ENCODE measurements at places on chromosomes 5 and 9. TPM values are rescaled to one million over a fixed set of nuclear protein-coding genes. Genes with fewer than 3 reads are reported as not detected.
A peak's percentile ranks its signal among the peaks of the same experiment; 100 is the strongest.

DNA sequence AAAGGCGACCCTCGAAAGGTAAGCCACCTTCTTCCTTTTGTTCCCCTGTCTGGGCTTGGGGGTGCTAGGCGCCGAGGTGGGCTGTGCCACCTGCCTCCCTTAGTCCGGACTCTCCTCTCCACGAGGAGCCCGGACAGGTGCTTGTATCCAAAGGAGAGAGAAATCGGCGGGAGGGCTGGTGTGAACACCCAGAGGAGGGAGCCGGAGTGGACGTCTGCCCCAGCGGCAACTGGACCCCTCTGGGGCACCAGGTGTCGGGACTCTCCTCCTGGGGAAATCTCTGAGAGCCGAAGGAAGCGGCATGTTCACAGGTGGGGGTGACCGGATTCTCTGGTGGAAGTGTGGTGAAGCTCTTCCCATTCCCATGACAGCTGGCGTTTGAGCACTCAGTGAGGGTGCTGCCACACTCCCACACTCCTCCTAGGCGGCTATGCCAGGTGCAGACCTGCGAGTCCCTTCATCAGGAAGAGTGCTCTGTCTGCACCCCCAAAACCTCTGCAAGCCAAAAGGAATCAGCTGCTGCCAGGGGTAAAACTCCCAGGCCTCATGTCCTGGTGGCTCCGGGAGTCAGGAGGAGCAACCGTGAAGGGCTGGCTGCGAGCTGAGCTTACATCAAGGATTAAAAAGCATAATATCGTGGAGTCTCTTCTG is 921 bp downstream of the KCNIP1 start:
- no peak overlapping the region for H3K27ac ChIP-seq
- no peak for DNase-seq
- no peaks in the 10 kb centered on the region for H3K36me3 ChIP-seq
- peaks cover 8% of the 10 kb centered on the region for H3K4me1 ChIP-seq

- H3K4me3 ChIP-seq, result no peak overlapping the region
- no peak overlapping the region for H3K27ac ChIP-seq
- no peaks in the 10 kb centered on the region for H3K27me3 ChIP-seq
- H3K4me1 ChIP-seq, result no peaks in the 10 kb centered on the region
These were observed 7.7 kb downstream of the IL4 start for GRCh38 chr5:132681476-132681831.

GRCh38 chr5:64952951-64953673 is 184.4 kb downstream of the CWC27 start:
- DNase-seq, result no peak
- H3K36me3 ChIP-seq, result no peaks in the 10 kb centered on the region
- H3K27me3 ChIP-seq, result no peaks in the 10 kb centered on the region
- no peak overlapping the region for H3K4me3 ChIP-seq
- H3K27ac ChIP-seq, result no peak overlapping the region

The EDIL3 gene
- total RNA-seq, result 20.6 TPM

The MARCHF11 gene
- total RNA-seq, result not detected

The ZBTB34 gene
- total RNA-seq, result 9.9 TPM

- no peak for DNase-seq
- no peak overlapping the region for H3K27ac ChIP-seq
- no peak overlapping the region for H3K4me3 ChIP-seq
- H3K4me1 ChIP-seq, result no peaks in the 10 kb centered on the region
- no peaks in the 10 kb centered on the region for H3K36me3 ChIP-seq
These were observed 164.2 kb downstream of the SEMA6A start for GRCh38 chr5:116410336-116410890.

- DNase-seq, result no peak
- no peaks in the 10 kb centered on the region for H3K27me3 ChIP-seq
- no peak overlapping the region for H3K4me3 ChIP-seq
- H3K4me1 ChIP-seq, result no peaks in the 10 kb centered on the region
These were observed 5.8 kb downstream of the SREK1 start for GRCh38 chr5:66149950-66150349.

The RMRP gene
- total RNA-seq, result 27,227 TPM

The PGGT1B gene
- 46.5 TPM for total RNA-seq

The ASPN gene
- total RNA-seq, result 27.5 TPM

- no peaks in the 10 kb centered on the region for H3K4me1 ChIP-seq
- DNase-seq, result no peak
- no peak overlapping the region for H3K4me3 ChIP-seq
- no peaks in the 10 kb centered on the region for H3K27me3 ChIP-seq
These were observed 13.2 kb downstream of the TRIM32 start for GRCh38 chr9:116700279-116700678.

The OR2K2 gene
- not detected for total RNA-seq

DNA sequence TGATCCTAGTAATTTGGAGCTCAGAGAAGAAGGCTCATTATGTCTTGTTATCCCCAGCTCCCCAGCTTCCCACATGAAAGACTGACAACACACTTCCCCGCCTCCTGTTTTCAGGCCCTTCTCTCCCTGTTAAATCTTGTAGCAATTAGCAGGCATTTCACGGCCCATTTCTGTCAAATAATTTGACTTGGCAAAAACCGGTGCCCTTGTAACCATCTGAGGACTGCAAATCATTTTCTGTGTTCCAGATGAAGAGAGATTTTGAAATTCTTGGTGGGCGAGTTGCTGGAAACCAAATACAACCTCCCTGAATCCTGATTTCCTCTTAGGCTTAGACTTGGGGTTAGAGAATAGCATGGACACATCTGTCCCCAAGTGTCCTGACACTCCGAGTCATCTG is 109.7 kb downstream of the MSX2 start:
- no peak overlapping the region for H3K27ac ChIP-seq
- no peaks in the 10 kb centered on the region for H3K4me1 ChIP-seq
- H3K4me3 ChIP-seq, result no peak overlapping the region

- no peak overlapping the region for H3K27ac ChIP-seq
- no peak overlapping the region for H3K4me3 ChIP-seq
- no peaks in the 10 kb centered on the region for H3K27me3 ChIP-seq
- H3K4me1 ChIP-seq, result peaks cover 8% of the 10 kb centered on the region
These were observed 132.9 kb upstream of the CHD1 start for GRCh38 chr5:99061711-99062110.

GRCh38 chr9:71685394-71685793 is 82.9 kb downstream of the CEMIP2 start:
- no peaks in the 10 kb centered on the region for H3K27me3 ChIP-seq
- no peak overlapping the region for H3K4me3 ChIP-seq
- no peak for DNase-seq

GRCh38 chr5:109141222-109142200 is 268.3 kb downstream of the PJA2 start:
- H3K27me3 ChIP-seq, result no peaks in the 10 kb centered on the region
- H3K4me1 ChIP-seq, result no peaks in the 10 kb centered on the region
- no peak overlapping the region for H3K27ac ChIP-seq

GRCh38 chr9:37859043-37859442 is 44.9 kb downstream of the SLC25A51 start:
- H3K36me3 ChIP-seq, result no peaks in the 10 kb centered on the region
- H3K27ac ChIP-seq, result no peak overlapping the region
- no peak overlapping the region for H3K4me3 ChIP-seq
- H3K27me3 ChIP-seq, result no peaks in the 10 kb centered on the region
- no peaks in the 10 kb centered on the region for H3K4me1 ChIP-seq

DNA sequence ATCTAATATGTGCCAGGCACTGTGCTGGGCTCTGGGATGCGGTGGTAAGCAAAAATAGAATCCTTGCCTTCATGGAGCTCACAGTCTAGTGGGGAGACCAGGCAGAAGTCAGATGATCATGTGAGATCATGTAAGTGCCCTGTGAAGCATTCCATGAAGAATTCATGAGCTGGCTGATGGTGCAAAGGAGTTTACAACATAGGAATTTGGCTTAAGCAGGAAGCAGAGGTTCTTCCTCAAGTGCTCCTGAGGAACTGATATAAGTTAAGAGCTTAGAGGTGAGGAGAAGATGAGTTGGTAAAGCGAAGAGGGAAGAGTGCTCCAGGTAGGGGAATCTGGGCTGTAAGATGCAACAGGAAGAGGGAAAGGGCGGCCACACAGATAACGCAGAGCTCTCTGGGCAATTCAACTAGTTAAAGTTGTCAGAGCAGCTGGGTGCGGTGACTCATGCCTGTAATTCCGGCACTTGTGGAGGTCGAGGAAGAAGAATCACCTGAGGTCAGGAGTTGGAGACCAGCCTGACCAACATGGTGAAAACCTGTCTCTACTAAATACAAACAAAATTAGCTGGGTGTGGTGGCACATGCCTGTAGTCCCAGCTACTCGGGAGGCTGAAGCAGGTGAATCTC is 78.5 kb upstream of the SPATA31D4 start:
- no peak overlapping the region for H3K4me3 ChIP-seq
- no peak for DNase-seq
- H3K27ac ChIP-seq, result no peak overlapping the region
- no peaks in the 10 kb centered on the region for H3K27me3 ChIP-seq
- H3K4me1 ChIP-seq, result no peaks in the 10 kb centered on the region

DNA sequence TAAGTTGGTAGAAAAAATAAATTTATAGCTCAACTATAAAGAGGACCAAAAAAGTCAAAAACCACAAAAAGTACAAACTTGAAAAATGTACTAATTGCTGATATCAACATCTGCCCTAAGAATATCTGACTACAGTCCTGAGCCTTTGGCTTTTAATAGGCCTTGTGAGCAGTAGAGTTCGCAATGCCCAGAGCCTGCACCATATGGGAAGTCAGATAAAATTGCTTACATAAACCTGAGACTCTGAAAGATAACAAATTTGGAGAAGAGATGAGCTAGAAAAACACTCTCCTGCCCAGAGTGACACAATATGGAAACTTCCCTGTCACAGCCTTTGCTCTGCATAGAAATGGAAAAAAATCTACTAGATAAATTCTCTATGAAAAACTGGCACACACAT is 368.0 kb upstream of the GRIN3A start:
- H3K36me3 ChIP-seq, result no peaks in the 10 kb centered on the region
- H3K4me3 ChIP-seq, result no peak overlapping the region
- no peak for DNase-seq
- no peak overlapping the region for H3K27ac ChIP-seq
- H3K4me1 ChIP-seq, result no peaks in the 10 kb centered on the region
- H3K27me3 ChIP-seq, result no peaks in the 10 kb centered on the region

DNA sequence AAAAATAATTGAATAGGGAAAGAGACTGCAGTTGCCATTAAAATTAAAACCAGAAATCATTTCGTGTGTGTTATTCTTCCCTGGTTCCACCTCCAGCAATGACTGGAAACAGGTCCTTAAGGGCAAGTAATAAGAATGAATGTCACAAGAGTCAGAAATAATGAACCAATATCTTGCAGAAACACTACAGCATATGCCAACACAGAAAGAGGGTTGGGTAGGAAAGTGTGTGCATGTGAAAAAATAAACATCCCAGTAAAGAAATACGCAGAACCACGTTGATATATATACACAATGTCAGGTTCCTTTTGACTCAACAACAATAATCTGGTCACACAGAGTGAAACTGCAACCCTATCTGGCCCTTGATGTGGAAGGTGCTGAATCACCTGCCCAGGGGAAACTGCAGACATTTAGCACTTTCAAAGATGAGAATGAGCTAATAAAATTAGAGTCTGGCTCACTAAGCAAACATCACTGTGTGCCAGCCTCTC is 15.0 kb downstream of the HMHB1 start:
- no peak overlapping the region for H3K4me3 ChIP-seq
- no peak for DNase-seq
- H3K36me3 ChIP-seq, result no peaks in the 10 kb centered on the region
- H3K27me3 ChIP-seq, result no peaks in the 10 kb centered on the region

The MED27 gene
- total RNA-seq, result 18.1 TPM

GRCh38 chr9:3521966-3522365 is 3.8 kb downstream of the RFX3 start:
- H3K27me3 ChIP-seq, result no peaks in the 10 kb centered on the region
- H3K36me3 ChIP-seq, result no peaks in the 10 kb centered on the region
- H3K4me3 ChIP-seq, result no peak overlapping the region

DNA sequence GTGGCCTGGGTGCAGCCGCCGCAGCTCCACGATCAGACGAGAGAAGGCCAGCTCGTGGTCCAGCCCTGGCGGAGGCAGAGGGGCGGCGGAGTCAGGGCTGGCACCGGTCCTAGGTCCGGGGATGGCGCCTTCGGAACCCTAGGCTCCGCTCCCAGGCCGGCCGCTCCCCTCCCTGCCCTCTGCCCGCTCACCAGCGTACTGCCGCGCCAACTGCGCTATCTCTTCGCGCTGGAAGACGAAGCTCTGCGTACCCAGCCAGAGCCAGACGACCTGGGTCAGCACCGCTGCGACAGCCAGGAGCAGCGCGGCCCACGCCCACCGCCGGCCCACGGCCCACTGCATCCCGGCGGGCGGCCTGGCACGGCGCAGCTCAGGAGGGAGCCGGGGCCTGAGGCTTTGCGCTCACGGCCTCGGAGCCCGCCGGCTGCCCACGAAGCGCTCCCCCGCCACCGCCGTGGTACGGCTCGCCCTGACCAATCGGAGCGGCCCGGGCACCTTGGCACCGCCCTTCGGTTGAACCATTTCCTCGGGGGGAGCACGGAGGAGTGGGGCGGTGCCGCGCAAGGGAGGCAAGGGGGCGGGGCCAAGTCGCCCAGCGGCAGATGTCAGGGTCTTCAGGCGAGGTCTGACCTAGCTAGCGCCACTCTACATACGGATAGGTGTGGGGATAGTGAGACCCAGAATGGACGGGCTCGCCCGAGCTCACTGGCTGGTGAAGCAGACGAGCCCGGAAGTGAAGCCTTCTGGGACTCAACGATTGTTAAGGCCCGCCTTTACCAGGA is at the start of gene SIGMAR1:
TSS of gene SIGMAR1 (minus strand) at position 432 of the 782 bp plus-strand sequence. CDS start at position 342, 90 bp downstream.
- H3K4me3 ChIP-seq, result peak within 1 kb of the TSS; percentile 70
- peak within 1 kb of the TSS; percentile 84 for H3K27ac ChIP-seq
- H3K36me3 ChIP-seq, result no peaks in the 10 kb centered on the region
- peaks cover 11% of the 10 kb centered on the region for H3K4me1 ChIP-seq
- no peaks in the 10 kb centered on the region for H3K27me3 ChIP-seq

GRCh38 chr5:82540301-82540700 is 262.1 kb upstream of the RPS23 start:
- H3K4me1 ChIP-seq, result no peaks in the 10 kb centered on the region
- no peak for DNase-seq
- H3K36me3 ChIP-seq, result no peaks in the 10 kb centered on the region

DNA sequence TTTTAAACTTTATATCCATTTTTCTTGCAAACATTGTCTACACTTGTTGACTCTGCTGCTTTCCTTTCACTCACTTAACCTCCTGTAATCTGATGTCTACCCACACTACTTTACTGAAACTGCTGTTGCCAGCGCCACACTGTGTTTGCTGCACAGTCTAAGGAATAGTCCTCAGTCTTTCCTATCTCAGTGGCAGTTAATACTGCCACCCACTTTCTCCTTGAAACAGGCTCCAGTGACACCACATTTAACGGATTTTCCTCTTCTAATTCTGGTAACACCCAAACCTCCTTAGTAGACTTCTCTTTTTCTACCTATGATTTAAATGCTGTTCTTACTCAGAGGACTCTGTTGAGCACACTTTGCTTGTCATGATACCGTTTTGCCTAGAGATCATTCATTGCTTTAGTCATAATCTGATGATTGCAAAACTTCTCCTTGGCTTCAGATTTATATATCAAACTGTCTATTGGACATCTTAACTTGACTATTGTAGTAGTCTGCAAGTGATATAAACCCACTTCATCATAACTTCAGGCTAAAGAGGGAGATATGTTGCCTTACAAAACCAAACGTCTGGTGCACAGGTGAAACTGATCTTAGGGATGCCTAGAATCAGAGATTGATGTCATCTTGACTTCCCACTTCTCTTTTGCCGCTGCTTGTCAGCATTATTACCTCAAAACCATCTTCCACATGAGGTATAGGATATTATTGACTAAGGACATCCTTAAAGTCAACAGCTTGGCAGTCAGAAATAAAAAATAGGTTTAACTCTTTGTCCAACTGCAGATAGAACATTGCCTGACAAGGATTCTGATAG is 94.1 kb downstream of the CDC42SE2 start:
- H3K27ac ChIP-seq, result no peak overlapping the region
- H3K27me3 ChIP-seq, result no peaks in the 10 kb centered on the region
- H3K4me1 ChIP-seq, result peaks cover 26% of the 10 kb centered on the region

The FBP1 gene
- total RNA-seq, result 191 TPM

GRCh38 chr9:7150153-7150890 is 392.5 kb downstream of the KDM4C start:
- H3K4me3 ChIP-seq, result no peak overlapping the region
- no peak overlapping the region for H3K27ac ChIP-seq
- peaks cover 9% of the 10 kb centered on the region for H3K4me1 ChIP-seq
- peaks cover 18% of the 10 kb centered on the region for H3K36me3 ChIP-seq
- no peak for DNase-seq

Data from left lung (tissue), 14 donors.